ENCODE measurements at places on chromosomes 2 and 18.

DNA sequence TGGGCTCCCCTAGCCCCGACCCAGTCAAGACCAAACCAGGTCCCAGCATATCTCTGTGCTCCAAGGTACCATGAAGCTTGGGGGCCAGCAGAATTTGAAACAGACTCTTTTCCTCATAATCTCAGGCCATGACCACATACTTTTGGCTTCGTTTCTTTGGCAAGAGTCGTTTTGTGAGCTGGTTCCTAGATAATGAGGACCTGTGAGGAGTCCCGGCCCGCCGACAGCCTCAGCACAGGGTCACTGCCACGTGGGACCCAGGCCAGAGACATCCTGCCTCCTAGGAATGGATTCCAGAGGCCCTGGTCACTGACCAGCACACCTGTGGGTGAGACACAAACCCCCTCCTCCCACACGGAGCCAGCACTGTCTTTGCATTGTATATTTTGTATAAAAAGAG is 73.5 kb downstream of the VAPA start:
- no peak for DNase-seq

DNA sequence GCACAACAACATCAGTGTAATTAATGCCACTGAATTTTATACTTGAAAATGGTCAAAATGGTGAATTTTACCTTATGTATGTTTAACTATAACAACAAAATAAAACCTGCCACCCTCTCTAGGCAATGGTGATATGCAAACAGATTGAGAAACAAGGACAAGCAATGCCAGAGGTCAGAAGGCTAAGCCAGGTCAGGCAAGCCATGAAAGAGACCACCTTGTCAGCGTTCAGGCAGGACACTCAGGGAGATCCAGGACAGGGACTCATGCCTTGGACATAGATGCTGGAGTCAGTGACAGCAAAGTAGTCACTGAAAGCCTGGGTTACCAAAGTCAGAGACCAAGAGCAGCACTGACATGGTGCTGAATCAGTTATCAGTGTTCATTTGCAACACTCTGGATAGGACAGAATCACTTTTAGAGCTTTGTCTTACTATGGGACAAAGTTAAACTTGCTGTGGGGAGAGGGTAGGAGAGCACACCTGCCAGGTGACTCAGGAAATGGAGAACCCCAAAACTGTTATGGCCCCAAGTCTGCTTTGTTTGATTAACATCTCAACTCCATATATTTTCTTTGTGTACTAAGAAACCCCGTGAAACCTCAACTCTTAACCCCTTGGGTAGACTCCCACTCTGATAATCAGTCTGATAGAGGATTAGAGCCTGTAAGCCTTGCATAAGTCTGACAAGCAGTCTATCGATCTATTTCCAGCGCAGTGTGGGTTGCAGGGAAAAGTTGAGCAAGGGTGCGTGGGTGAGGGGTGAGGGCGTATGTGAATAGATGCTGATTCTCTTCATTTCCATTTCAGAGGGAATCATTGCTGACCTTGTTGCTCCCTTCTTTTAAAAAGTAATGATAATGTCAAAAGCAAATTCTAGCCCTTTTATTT is 48.7 kb upstream of the ZNF385B start:
- DNase-seq: no peak

DNA sequence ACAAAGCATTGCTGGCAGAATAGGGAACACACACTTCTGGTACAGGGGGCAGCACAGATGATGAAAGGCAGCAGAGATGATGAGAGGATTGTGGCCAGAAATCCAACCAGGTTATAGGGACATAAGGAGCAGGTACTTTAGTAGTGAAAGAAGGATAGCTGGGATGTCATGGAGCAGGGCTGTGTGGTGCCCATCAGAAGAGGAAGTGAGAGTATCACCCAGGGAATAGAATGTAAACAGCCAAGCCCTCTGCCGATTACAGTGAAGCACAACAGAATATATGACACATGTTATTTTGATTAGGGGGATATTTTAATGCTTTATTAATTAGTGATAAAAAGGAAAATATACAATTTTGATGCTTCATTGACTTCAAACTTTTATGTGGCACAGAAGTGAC is 883.4 kb upstream of the CDH2 start:
- DNase-seq: no peak

DNA sequence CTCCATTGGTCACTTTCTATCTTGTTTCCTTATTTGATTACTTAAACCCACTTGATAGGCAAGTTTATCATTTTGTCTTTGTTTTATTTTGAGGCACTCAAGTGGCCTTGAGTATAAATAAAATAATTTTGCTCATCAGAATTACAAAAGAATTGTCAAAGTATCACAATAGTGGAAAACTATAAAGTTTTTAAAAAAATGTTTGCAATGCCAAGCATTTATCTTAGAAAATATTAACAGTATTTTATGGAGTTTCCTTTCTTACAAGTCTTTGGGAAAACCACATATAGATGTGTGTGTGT is 14.7 kb downstream of the PMS1 start:
- no peak for DNase-seq

DNA sequence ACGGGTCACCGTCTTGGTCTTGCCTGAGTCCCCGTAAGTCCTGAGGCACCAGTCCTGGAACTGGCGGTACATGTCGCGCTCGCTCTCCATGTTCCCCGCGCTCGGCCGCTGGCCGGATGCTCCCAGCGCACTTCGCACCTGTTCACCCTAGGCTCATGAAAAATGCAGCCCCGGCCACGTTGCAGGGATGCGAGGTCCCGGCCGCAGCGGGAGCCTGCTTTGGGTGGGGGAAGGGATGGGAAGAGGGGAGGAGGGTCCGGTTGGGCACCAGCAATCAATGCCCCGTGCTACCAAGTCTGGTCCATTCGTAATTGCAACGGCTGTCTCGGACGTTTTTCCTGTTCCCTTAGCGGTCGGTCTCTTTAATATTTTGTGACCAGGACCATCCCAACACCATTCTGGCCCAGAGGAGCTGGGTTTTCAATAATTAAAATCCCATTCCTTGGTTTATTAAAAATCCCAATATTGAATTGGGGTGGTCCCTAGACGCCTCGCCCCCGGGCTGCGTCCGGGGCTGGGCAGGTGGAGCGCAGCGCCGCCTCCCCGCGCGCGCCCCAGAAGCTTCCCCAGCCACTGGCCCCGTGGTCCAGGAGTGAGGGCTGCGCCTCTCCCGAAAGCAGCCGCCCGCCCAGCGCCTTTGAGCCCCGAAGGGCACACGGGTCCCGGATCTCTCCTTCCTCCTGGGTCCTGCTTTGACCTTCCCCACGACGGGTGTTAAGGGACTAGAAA is 1.4 kb downstream of the NOL4 start:
- no peak for DNase-seq

GRCh38 chr2:160742667-160743066 is 249.1 kb upstream of the RBMS1 start:
- no peak for DNase-seq

DNA sequence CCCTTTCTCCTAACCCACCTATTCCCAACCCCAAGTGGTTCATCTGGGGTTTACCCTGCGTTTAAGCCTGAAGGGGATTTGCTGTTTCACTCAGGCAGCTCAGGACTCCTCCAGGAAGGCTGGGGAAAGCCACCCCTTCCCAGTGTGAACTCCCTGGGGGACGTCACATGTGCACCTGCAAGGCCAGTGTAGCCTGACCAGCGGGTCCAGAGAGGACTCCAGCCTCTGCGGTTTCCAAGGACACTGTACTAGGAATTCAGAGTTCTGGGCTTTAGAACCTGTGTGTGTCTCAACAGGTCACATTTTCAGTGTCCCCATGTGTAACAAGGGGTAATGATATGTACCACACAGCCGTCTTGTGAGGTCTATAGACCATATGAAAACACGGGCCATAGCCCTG is 17.9 kb downstream of the EHD3 start:
- DNase-seq: no peak

DNA sequence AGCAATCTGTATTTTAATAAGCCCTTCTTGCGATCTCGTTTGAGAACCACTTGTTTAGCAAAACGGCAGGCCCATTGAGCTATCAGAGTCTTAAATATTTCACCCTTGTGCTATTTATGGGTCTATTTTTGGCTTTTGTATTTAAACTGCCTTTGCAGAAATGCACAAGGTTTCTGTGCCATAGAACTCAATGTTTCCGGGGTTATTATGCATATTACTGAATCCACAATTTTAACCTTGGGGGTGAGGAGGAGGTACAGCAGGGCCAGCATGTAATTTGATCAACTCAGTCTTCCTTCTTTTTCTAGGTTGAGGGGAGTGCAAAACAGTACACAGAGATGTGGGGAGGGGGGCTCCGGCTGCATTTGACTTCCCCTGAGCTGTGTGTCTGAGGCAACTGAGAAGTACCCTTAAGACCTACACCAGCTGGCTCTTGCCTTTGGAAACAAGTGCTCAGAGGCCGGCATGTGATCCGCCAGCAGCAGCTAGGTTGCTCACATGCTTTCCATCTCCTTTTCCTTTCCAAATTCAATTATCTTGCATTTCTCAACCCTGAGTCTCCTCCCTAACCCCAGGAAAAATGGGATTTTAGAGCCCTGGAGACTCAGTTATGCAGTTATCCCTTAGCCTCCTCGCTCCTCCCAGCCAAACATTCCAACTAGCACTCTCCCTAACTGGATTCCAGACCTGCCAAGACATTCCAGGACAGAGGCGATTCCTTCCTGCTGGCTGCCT is 103.0 kb downstream of the HNRNPLL start:
- DNase-seq: no peak

DNA sequence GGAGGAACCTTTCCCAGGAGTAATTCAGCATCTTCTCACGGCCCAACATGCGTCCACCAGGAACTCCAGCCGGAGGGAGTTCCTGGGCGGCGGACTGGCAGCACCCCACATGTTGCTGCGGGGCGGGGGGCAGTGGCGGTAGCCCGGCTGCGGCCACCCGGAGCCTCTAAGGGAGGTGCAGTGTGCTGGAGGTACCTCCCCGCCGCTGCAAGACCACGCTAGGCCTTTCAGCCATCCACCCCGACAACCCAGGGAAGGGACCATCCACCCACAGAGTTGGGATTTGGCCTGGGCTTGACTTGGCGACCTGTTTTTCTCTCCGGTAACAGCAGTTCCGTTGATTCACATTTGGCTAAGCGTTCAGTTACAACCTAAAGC is 625 bp downstream of the LYPD6 start:
- no peak for DNase-seq

Measured in CD4-positive, alpha-beta T cell treated with Interleukin-4 for 4 hours (primary cell).